Psoas muscle (tissue), 8 donors: ENCODE measurements at places on chromosomes 11 and 22. TPM values are rescaled to one million over a fixed set of nuclear protein-coding genes. Genes with fewer than 3 reads are reported as not detected.

GRCh38 chr11:113481672-113482071 is 6.5 kb upstream of the DRD2 start:
- no peak for DNase-seq

GRCh38 chr11:11456866-11457265 is 103.8 kb upstream of the CSNK2A3 start:
- no peak for DNase-seq

- DNase-seq, result no peak
Observed at GRCh38 chr11:121895919-121896318, 220.1 kb downstream of the BLID start.

GRCh38 chr11:67675058-67675747 is 780 bp upstream of the ALDH3B2 start:
- DNase-seq, result no peak

MEN1 gene
- total RNA-seq, result 10.8 TPM

OR2AG1 gene
- not detected for total RNA-seq
